Muscle of arm (tissue), 14 donors: ENCODE measurements at places on chromosomes 6 and 20.

GRCh38 chr20:61765081-61765870, 300.4 kb downstream of the TAF4 start:
- no peak for DNase-seq

- DNase-seq, result no peak
These were observed 1.1 kb downstream of the CD109 start for GRCh38 chr6:73696966-73697655.

DNA sequence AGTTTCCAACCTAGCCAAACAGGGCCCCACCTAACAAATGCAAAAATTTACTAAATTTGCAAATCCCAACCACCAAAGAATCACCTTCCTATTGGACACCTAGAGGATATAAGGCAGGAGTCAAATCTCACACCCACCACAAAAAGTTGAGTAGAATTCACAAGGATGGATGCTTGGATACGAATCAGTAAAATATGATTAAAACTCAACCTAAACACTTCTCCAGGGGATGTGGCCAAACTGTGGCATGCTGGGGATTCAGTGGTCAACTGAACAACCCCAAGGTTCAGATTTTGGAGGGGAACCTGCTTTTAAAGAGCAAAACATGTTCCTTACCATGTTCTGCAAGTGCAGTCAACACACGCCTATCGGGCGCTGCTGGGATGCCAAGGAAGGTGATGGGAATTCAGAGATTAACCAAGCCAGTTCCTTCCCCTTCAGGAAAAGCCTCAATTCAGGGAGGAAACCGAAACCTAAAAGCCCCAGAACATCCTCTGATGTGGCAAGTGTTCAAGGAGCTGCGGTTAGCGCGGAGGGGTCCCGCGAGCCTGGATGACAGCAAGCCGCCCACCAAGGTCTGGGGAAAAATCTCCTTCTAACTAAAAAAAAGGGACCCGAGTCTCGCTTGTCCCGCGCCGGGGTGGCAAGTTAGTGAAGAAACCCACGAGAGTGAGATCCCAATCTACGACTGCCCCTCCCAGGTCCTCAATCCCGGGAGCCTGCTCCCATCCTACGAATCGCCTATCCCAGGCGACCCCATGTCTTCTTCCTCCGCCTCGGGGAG, 902 bp downstream of the SAMHD1 start:
- no peak for DNase-seq

GRCh38 chr6:33915134-33915533, 111.3 kb upstream of the MLN start:
- DNase-seq, result peak; percentile 17

DNA sequence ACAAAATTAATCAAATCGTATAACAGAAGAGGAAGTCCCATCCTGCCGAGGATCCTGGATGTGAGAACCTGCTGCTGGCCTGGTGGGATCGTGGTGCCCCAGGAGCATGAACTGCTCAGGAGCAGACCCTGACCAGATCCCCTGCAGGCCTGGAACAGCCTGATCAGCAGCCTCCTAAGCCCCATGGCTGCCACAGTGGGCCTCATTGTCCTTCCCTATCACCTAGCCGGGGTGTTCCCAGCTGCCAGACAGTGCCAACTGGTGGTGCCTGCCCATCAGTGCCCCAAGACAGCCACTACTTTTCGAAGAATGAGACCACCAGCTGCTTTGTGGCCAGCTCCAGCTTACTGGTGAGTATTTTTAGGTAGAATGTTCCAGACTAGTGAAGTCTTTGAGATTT, 19.6 kb upstream of the MAS1L start:
- DNase-seq, result no peak

DNA sequence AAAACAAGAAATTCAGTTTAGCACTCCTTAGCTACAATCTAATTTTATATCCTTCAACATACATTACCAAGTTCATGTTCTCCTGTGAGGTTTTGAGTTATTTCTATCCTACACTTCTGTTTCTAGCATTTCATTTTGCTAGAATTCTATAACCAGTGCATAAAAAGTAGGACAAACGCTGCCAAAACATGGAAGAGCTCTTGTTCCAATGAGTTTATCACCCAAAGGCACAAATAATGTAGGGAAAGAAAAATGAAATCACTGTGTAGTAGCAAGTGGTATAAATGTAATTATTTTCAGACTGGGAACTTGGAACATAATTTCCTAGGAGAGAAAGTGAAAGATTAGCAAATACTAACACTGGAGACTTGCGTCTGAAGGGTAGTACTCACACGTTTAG, 413.3 kb upstream of the NRSN1 start:
- DNase-seq, result no peak

GRCh38 chr20:49272654-49273053, 5.2 kb downstream of the ZNFX1 start:
- DNase-seq, result no peak

DNA sequence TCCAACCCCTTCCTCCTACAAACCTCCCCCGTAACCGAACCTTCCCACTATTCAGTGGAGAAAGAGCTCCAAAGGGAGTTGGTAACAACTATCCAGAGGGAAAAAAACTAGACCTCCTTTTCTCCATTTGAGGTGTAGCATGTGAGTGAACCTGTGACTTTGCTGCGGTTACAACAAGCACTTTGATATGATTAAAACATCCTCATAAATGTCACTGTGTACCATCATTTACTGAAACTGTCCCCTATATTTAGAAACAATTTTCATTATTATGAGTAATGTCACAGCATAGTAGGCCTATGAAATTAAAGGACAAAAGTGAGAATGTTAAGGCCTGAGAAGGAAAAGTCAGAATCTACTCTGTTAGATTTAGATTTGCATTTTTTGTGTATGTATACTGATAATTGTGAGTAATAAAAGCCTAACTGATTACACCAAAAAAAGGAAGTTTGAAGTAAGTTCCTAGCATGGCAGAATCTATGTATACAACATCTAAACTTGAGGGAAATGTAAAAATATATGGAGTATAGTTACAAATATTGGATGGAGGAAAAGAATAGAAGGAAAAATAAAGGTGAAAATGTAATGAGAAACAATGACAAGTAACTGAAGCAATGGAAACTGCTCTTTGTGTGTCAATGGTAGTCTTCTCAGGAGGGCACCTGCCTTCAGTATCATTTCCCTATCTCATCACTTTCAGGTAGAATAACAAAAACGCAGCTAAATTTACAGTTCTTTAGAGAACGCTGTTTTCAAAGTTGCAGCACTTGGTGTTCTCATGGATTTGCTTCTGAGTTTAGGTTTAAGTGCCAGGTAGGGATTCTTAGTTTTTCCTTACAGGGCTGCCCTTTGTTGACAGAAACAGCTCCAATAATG, 145.9 kb downstream of the IMPG1 start:
- no peak for DNase-seq

DNA sequence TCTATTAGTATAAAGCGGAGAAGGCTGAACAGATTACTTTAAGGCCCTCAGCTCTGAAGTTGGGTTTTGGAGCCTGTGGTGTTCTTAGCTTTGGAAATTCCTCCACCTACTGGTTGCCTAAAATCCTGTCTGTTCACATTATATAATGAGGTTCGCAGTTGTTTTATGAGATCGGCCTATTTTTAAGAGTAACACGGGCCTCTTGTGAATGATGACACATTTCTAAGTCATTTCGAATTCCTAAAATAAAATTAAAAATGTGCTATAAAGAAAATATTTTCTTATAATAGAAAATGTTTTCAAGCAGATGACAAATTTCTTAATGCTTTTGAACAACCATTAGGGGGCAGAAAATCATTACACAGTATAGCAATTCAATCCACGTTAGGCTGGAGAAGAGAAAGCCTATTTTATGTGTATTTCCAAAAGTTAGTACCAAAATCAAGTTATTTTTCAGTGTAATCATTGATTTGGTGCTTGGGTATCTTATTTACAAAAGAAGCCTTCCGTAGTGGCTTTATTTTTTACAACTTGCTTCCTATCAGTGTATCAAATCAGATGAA, 15.8 kb upstream of the FAM8A1 start:
- peak; percentile 78 for DNase-seq

- no peak for DNase-seq
These were observed 532.1 kb upstream of the JAG1 start for GRCh38 chr20:11205769-11206362.

DNA sequence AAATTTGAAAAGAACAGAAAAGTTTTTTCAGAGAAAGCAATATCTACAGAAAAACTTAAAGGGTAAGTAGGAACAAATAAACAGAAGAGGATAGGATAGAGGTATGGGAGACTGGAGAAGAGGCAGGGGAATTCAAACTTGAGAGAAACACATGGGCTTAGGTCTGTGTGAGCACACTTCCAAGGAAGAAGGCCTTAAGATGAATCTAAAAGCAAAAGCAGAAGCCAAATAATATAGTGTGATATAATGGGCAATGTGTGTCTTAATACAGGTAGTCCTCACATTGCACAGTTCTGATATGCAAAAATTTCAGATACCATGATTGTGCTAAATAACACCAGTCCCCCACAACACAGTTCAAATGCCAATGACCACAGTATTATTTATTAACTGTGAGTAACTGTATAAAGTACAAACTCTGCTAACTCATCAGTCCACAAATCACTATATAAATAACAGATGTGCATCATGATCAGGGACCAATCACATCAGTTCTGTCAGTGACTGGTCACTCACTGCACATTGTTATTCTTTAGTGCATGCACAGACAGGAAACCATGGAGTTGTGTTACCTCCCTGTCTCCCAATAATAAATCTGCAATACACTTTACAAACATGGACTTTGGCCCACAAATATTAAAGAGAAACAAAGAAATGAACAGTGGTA, 18.6 kb downstream of the SNX14 start:
- no peak for DNase-seq

DNA sequence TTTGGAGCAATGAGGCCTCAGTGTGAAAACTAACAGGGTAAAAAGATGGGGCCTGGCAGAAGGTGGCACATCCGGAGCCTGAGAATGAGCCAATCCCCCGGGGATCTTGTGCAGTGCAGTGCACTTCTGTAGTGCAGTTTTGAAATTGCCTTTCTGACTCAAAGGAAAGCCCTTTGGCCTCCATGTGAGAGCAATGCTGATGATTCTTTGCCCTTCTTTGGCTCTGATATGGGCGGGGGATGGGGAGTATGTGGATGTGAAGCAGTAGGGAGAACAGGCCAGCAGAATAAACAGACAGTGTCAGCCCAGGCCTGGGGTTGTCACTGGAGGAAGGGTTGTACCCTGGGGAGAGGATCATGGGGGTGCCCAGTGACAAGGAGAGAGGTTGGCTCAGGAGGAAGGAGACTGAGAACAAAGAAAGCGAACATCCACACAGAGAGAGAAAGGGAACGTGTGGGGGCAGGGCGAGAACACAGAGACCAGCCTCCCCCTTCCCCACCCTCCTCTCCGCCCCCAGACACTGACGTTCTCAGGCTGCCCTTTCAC, 351.2 kb downstream of the CDC5L start:
- no peak for DNase-seq

DNA sequence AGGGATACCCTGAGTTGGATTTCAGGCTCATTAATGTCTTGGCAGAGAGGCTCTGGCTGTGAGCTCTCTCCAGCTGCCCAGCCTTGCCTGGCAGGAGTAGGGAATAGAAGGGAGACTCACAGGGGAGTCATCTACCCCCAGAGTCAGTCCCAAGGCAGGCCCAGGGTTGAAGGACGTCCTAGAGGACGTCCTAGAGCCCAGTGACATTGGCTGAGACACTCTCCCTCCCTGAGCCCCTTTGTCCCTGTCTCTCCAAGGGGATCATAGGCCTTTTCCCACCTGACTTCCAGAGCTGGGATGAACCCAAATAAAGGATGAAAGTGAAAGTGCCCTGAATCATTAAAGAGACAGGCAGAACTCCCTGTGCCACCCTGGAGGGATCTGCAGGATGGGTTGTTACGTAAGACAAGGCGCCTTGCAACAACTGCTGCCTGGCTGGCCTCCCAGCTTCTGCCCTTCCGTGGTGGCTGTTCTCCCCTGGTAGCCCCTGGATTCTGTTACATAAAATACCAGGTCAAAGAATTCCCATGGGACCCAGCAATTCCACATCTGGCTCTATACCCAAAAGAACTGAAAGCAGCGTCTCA, 53.6 kb upstream of the SIRPA start:
- DNase-seq, result no peak

- no peak for DNase-seq
These were observed 64.6 kb downstream of the NUS1 start for GRCh38 chr6:117739869-117740268.

- DNase-seq, result no peak
These were observed 22.4 kb upstream of the SNX9 start for GRCh38 chr6:157800420-157801237.

DNA sequence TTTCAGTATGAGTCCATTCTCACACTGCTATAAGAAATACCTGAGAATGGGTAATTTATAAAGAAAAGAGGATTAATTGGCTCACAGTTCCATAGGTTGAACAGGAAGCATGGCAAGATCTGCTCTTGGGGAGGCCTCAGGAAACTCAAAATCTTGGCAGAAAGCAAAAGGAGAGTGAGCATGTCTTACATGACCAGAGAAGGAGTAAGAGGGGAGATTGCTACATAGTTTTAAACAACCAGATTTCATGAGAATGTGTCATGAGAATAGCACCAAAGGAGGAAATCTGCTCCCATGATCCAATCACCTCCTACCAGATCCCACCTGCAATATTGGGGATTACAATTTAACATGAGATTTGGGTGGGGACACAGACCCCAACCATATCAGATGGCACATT, 672.4 kb downstream of the HTR1B start:
- no peak for DNase-seq
